Stimulated activated CD4-positive, alpha-beta T cell treated with anti-CD3 and anti-CD28 coated beads, Interleukin-4, amount 100 ng/mL, for 1 hour (primary cell): ENCODE measurements at places on chromosomes 16 and 17.

DNA sequence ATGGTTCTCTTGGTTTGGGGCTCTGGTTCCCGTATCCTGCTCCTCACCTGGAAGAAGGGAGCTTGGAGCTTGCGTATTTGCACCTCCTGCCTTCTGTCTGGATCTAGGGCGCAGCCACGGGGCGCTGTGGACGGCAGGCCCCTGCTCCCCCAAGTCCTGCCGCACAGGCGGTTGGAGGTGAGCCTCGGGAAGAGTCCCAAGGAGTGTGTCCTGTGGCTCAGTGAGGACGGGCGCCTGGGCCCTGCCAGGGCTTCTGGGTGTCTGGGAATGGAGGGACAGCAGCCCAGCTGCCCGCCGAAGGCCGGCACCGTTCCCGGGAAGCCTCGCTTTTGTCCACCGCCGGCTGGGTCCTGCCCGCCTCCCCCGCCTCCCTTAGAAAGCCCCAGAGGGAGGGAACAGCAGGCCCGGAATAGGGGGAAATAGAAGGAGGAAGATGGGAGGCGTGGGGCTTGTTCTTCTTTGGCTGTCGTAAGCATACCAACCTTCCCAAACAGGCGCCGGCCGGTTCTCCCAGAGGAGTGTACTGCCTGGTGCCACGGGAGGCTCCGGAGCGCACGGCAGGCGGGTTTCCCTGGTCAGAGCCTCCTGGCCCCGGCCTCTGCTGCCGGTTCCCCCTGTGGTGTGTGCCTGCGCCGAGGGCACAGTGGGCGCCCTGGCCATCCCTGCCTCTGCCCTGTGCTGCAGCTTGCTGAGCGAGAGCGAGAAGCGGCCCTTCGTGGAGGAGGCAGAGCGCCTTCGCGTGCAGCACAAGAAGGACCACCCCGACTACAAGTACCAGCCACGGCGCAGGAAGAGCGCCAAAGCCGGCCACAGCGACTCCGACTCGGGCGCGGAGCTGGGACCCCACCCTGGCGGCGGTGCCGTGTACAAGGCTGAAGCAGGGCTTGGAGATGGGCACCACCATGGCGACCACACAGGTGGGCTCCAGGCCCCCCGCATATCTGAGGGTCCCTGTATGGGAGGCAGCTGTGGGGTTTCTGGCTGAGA lies 1.8 kb downstream of the SOX8 start:
- DNase-seq = no peak

DNA sequence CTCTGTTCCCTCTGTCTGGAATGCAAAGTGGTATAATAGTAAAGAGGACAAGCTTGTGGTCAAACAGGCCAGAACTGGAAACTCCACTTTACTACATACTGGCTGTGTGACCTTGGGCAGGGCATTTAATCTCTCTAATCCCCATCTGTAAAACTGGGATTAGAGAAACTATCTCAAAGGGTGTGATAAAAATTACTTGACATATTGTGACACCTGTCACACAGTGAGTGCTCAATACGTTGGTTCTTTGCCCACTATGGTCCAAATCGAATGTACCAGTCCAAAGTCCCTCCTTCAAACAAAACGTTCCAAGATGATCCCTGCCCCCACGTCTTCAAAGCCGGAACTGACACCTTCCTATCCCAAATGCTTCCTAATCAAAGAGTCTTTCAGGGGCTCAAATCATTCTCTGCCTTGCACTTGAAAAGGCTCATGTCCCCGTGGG lies 734 bp downstream of the PGAP3 start:
- no peak for DNase-seq

DNA sequence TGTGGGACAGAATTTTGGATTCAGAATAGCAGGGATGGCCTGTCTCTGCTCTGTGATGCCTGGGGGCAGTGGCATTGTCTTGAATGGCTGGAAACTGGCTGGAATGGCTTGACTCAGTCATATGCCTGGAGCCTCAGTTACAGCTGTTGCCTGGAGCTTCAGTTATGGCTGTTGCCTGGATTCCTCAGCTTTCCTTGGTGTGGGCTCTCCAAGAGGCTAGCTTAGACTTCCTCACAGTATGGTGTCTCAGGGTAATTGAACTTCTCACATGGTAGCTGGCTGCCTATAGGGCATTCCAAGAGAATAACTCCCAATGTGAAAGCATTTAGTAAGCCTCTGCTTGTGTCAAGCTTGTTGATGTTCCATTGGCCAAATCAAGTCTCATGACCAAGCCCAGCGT lies 21.1 kb downstream of the KRT23 start:
- DNase-seq = no peak

- DNase-seq = no peak
Observed at GRCh38 chr16:85498607-85499006, 114.5 kb upstream of the GSE1 start.

DNA sequence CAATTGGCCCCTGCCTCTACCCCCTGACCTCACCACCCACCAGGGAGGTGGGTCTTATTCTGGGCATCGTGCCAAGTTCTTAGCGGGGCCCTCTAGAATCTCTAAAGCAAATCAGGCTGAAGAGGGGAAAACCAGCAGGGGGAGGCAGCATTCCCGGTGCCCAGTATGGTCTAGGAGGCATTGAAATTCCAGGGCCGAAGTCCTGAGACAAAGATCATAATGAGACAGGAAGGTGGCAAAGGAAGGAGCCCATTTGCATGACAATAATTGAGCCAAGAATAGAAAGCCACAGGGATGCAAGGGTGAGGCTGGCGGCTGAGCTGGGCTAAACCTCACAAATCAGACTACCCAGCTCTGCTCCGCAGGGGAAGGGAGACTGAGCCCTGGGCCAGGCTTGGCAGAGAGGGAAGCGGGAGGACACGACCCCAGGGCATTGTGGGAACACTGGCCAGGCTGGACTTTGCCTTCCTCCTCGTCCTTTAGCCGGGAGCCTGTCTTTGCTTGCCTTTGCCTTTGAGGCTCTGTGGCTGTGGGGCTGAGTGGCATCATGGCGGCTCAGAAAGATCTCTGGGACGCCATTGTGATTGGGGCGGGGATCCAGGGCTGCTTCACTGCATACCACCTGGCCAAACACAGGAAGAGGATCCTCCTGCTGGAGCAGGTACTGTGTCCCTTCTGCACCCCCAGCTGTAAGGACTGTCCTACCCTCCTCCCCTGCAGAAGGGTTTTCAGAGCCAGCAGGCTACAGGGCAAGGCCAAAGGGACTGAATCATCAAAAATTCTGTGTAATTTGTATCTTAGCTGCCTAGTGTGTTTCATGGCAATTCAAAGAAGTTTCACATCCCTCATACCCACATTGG lies at the start of gene PIPOX:
PIPOX (plus strand) TSS at position 463 of the 860 bp plus-strand sequence; CDS start at position 548, 85 bp downstream.
- no peak for DNase-seq
